ENCODE measurements at places on chromosomes 4 and X. TPM values are rescaled to one million over a fixed set of nuclear protein-coding genes. Genes with fewer than 3 reads are reported as not detected.

Gene MAGEA11
- total RNA-seq, result not detected

Gene MAPK10
- 12.2 TPM for total RNA-seq

Gene RENBP
- total RNA-seq, result 22.8 TPM

Gene WDR19
- 30.3 TPM for total RNA-seq

Gene UGT2B11
- 17.1 TPM for total RNA-seq

Gene PDZD4
- total RNA-seq, result 1.6 TPM

Gene RHOXF2
- total RNA-seq, result not detected

Gene SCRG1
- 3.5 TPM for total RNA-seq

Gene SSX3
- total RNA-seq, result not detected

Gene GPRIN3
- 2.6 TPM for total RNA-seq

Gene SMAD1
- total RNA-seq, result 21.2 TPM

Gene ZNF827
- total RNA-seq, result 17.5 TPM

Gene PDGFC
- total RNA-seq, result 63.3 TPM

- no peak for DNase-seq
These were observed 460.2 kb upstream of the FAT1 start for GRCh38 chr4:187183826-187184225.

DNA sequence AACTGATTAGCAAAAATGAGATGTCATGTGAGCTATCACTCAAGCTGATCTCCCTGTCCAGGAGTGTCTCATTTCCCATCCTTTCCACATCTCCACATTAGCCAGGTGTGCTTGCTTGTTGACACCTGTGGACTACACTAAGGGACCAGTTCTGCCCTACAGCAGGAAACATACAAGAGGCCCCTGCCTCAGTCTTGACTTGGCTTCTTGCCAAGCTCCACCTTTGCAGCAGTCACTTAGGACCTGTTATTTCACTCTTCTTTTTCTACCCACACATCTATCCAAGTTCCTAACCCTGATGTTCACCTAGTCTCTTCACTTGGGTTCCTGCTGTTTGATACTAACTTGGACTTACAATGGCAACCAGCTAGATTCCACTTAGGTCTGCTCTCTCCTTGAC is 13.2 kb downstream of the FRMD7 start:
- DNase-seq, result peak; percentile 16

DNA sequence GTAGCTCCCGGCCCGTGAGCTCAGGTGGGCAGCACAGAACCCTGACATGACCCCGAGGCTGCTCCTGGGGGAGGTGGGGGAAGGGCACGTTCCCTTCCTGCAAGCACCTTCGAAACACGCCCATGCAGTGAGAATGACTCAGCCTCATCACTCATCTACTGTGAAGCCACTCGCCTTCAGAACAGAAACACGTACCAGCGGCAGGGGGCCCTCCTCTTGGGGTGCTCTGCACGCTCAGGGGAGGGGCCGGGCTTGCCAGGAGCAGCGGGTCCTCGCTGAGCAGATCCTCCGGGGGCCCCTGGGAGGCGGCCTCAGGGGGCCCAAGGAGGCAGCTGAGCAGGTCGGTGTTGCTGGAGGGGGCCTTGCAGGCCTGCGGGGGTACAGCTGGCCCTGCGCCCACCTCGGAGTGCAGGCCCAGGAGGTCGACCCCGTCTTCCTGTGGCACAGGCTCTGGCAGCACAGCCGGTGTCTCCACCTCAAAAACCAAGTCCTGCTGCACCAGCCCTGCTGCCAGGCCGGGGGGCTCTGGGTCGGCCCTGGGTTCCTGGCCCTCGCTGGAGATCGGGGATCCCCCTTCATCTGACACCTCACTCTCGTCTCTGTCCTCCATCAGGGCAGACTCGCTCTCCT is 40.9 kb upstream of the CPLX1 start:
- no peak for DNase-seq

GRCh38 chrX:154605566-154605965 is 13.5 kb downstream of the CTAG1B start:
- DNase-seq, result no peak

GRCh38 chr4:105709081-105709450 is 482 bp downstream of the GSTCD start:
- DNase-seq, result peak; percentile 43

GRCh38 chr4:157048248-157048647 is 27.7 kb upstream of the GLRB start:
- DNase-seq, result peak; percentile 39

GRCh38 chrX:37753384-37753783 is 26.5 kb upstream of the CYBB start:
- no peak for DNase-seq

- no peak for DNase-seq
These were observed 33.7 kb downstream of the TMEM150C start for GRCh38 chr4:82528074-82528473.

GRCh38 chr4:164937576-164938270 is 39.7 kb downstream of the TRIM61 start:
- peak; percentile 61 for DNase-seq

DNA sequence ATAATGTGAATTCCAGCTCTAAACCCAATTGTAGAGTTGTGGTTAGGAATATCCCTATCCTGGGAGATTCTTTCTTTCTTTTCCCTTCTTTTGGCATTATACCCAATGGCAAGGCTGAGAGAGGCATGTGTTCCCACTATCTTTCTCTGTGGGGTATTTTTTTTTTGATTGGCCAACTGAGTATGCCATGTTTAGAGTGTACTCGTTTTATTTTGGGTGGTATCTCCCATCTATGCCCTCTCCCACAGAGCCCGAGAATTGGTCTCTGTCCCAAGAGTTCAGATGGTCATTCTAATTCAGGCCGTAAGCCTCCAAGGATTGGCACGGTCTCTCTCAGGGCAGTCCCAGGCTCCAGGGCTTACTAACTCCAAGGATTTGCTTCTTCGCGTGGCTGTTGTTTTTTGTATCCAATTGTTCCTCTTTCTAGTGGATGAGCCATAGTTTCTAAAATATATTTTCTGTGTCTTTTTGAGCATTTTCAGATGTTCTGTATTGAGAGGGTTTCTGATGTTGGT is 198.8 kb downstream of the SLC4A4 start:
- DNase-seq, result no peak

- peak; percentile 31 for DNase-seq
These were observed 86.8 kb upstream of the ETNPPL start for GRCh38 chr4:108849611-108850168.

- peak; percentile 84 for DNase-seq
These were observed 68.0 kb downstream of the NOCT start for GRCh38 chr4:139083607-139083955.

DNA sequence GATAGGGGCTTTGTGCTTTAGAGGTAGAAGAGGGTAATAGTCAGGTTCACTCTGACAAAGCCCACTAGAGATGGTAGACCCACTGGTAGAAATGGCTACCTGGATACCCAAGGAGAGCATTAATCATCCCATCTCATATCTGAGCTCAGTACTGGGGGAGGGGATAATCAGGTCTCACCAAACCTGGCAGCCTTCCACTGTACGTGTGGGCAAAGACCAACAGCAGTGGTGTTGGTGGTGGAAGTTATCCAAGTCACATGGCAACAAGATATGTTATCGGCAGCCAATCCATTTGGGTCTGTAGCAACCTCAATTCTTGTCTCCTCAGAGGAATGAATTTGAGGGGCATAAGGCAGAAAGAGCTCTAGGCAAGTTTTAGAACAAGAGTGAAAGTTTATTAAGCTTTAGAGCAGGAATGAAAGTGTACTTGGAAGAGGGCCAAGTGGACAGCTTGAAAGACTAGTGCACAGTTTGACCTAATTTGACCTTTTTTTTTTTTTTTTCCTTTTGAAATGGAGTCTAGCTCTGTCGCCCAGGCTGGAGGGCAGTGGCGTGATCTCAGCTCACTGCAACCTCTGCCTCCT is 67.0 kb upstream of the CXCL13 start:
- DNase-seq, result peak; percentile 36

DNA sequence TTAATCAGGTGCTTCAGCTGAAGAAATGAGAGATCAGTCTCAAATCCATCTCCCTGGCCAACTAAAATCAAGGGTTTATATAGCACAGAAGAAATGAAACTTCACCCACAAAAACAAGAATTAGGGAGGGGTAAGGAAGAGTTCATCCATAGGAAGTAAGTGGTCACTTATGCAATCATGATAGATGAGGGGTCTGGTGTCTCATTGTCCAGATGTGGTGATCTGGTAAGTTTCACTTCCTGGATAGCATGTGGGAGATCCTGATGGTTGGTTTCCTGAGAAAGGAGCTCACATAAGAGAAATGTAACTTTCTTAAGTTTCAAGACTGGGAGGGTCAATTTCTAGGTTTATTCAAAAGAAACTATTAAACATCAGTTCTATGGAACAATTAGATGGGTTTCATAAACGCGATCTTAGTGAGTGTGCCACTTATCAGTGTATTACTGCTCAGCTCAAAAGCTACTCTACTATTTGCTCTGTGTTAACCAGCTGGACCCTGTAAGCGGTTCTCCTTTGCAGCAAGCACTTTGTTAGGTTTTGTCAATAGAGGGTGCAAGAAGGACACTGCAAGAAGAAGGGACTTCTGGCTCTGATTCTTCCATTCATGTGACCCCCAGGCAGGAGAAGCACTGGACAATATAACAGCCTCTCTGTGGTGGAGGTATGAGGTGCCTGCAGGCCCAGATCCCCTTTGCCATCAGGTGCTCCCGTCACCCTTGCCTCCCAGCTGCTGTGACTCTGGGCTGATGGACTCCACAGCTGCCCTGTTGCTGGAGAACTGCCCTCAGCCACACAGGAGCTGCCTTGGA is 35.4 kb upstream of the HPSE start:
- peak; percentile 11 for DNase-seq

- DNase-seq, result no peak
These were observed 99.0 kb upstream of the DUSP21 start for GRCh38 chrX:44744799-44745198.

GRCh38 chr4:148007314-148007760 is 275.4 kb downstream of the ARHGAP10 start:
- peak; percentile 77 for DNase-seq

GRCh38 chr4:159937595-159937994 is 834.7 kb downstream of the RAPGEF2 start:
- DNase-seq, result no peak

- DNase-seq, result no peak
These were observed 557 bp upstream of the USP38 start for GRCh38 chr4:143184217-143184502.

DNA sequence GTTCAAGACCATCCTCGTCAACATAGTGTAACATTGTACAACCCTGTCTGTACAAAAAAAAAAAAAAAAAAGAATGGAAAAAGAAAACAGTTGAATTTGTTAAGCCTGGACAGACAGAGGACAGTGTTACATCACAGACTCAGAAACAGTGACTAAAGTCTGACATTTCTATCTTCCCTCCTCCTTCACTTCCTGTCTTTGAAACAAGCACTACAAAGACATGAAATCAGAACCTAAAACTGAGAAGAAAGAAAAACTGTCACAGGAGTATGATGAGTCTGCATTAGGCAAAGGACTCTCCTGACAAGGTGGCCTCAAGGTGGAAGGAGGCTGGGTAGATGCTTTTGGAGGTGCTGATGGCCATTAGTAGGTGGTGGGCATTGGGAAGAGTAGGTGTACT is 126.7 kb downstream of the RBM47 start:
- no peak for DNase-seq

- no peak for DNase-seq
These were observed 362 bp downstream of the NCAPG start for GRCh38 chr4:17811078-17811603.

GRCh38 chr4:600850-601515 is 24.4 kb upstream of the PDE6B start:
- no peak for DNase-seq

DNA sequence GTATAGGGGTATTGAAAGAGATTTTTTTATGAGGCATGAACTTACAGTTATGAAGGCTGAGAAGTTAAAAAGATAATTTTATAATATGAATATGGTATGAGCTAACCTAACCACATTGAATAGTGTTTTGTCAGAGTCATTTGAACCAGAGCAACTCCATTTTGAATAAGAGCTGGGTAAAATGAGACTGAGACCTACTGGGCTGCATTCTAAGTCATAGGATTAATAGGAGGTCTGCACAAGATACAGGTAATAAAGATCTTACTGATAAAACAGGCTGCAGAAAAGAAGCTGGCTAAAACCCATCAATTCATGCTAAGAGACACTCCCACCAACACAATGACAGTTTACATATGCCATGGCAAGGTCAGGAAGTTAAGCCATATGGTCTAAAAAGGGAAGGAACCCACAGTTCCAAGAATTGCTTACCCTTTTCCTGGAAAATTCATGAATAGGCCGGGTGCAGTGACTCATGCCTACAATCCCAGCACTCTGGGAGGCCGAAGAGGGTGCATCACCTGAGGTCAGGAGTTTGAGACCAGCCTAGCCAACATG is 209.2 kb downstream of the TECRL start:
- DNase-seq, result no peak

- DNase-seq, result no peak
These were observed 150.2 kb upstream of the GALNT7 start for GRCh38 chr4:173018446-173018845.

DNA sequence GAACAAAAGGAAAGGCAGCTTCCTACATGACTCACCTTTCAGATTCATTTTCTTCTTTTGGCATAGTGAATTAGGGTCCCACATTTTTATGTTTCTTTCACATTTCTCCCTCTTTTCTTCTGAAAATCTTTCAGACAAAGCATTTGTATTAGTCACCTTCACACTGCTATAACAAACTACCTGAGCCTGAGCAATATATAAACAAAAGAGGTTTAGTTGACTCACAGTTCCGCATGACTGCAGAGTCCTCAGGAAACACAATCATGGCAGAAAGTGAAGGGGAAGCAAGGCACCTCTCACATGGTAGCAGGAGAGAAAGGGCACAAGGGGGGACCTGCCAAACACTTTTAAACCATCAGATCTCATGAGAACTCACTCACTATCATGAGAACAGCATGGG is 36.9 kb downstream of the MAGEA9 start:
- no peak for DNase-seq

DNA sequence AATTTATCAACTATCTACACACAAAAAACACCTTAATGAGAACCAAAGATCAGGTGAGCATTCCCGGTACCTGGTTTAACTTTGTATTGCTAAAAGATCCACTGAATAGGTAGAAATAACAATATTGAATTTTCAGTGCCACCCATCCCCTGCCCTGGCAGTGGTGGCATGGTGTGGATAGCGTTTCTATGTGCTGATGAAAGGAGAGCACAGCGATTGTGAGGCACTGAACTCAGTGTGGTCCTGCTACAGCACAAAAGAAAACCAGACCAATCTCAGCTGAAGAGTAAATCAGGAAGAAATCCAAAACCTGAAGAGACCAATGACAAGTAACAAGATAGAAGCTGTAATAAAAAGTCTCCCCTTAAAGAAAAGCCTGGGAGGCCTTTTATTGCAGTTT is 984.6 kb upstream of the AGA start:
- no peak for DNase-seq

DNA sequence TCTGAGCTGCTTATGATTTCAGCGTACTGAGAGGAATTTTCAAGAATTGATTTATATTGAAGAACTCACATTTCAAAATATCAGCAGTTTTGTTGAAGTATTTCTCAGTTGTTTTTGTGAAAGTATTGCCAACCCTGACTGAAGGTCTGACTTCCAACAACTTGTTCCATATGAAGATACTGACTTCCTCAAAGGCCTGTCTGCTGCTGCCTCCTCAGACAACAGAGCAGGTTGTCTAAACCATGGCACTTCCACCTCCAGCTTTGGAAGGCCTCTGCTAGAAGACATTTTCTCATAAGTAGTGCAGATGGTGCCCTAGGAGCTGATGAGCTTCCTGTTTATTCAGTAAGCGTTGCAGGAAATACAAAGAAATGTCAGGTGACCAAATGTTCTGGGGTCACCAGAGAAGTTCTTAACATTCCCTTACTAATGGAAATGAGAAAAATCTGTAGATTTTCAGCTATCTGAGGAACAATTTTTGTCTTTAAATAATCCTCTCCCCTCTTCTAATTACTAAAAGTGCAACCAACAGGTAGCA is 28.8 kb downstream of the FGF2 start:
- DNase-seq, result no peak

GRCh38 chrX:84735025-84735424 is 232.8 kb upstream of the HDX start:
- peak; percentile 22 for DNase-seq

All from hepatocyte (in vitro differentiated cells).